Vagina (tissue), 2 donors: ENCODE measurements at places on chromosomes 13 and 19. TPM values are rescaled to one million over a fixed set of nuclear protein-coding genes. Genes with fewer than 3 reads are reported as not detected.

Gene RNF225
- total RNA-seq, result 0.98 TPM

Gene EFNA2
- total RNA-seq, result not detected

Gene ZNF570
- total RNA-seq, result 5.2 TPM

Gene BABAM1
- 59.7 TPM for total RNA-seq

Gene LATS2
- total RNA-seq, result 25.8 TPM

DNA sequence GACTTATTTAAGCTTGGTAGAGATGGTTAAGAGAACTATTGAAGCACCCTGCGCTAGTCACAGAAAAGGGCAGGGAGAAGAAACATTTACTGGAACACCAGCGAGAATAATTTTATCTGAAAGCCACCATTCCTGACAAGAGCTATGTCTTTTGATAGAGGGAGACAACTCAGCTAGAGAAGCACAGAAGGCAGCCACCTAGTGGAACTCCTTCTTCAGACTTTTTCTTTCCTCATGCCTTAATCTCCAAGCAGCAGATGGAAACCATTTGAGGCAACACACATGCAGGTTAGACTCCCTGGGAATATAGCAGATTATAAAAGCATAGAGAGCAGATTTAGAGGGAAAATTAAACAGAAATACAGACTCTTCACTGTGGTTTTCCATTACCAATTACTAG is 813.4 kb downstream of the SLITRK6 start:
- no peak for DNase-seq

DNA sequence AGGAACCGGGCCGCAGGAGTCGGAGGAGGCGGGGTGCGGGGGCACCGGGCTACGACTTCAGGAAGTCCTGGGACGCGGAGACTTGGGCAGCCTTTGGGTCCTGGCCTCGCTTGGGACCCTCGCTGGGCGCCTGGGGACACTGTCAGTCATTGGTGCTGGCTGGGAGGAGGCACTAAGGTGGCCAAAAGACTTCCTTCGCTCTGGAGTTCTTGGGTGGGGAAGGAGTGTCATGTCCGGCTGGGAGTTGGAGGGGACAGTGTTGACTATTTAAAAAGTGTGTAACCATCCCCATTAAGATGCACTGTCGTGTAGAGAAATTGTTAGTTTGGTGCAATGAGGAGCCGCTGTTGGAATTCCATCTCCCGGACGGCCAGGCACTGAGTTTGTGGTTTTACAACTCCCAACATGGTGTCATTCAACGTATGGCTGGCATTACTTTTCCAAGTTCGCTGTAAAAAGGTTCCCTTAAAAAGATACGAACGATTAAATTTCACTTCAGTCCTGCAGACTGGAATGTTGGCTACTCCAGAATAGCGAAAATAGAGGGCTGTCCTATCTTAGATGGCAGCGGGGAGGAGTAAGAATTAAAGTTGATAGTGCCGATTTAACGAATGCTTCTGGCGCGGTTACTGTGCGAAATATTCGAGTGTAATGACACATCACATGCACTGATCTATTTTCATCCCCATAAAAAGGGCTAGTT is 776 bp downstream of the DNAJC3 start:
- DNase-seq, result no peak

DNA sequence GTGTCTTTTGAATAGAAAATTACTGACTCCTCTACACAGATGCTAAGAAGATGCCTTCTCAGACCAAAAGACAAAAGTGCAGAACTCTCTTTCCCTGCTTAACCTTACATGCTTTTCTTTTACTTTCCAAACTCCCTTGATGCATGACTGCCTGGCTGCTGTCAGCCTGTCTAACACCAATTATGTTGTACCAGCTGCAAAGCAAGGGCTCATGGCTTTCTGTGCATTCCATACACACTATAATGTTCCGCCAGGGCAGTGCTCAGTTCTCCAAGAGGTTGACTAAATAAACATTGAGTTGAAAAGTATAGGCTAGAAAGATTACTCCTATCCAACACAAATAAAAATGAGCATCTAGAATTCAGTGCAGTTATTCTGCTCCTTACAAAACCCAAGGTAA is 330.4 kb upstream of the NBEA start:
- DNase-seq, result no peak

DNA sequence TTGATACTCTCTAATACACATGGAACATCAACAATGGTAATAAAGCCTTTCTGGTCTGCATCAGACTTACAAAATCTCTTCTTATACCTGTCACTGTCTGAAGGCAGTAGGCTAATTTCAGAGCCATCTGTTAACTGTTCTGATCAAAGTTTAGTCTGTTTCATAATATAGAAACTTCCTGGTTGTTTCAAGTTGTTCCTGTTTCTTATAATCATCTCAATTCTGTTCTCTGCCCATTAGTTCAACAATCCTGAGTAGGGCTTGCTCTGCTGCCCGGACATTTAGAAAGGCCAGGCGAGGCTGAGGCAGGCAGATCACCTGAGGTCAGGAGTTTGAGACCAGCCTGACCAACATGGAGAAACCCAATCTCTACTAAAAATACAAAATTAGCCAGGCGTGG is 5.4 kb upstream of the ZSCAN5A start:
- no peak for DNase-seq

GRCh38 chr19:38726284-38726673 is 18.0 kb downstream of the CAPN12 start:
- no peak for DNase-seq

DNA sequence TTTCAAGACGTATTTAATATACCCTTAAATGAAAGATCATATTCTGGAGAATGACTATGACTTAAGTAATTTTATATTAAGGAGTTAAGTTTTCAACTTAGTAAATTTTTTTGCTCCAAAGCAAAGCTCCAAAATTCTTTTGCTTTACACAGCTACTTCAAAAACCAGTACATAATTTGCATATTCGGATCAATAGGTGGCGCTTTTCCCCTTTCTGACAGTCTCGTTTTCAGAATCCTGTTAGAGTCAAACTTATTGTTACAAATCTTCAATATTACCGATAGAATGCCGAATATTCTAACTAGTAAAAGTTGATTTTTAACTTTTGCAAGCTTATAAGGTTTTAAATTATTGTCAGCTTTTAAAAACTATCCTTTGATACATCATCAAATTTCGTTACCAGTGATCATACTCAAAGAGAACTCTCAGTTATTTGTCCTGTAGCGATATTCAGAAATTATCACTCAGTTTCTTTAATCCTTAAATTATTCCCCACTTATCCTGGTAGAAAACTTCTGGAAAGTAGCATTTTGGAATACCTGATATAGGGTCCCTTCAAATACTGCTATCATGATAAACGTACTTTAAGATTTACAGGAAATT is 852.7 kb upstream of the KLHL1 start:
- DNase-seq, result no peak

GRCh38 chr19:7869453-7869909 is 4.7 kb downstream of the PRR36 start:
- no peak for DNase-seq

GRCh38 chr13:77698201-77699058 is 943 bp downstream of the SLAIN1 start:
- no peak for DNase-seq

- DNase-seq, result no peak
Measured at GRCh38 chr19:17348700-17349099, 11.3 kb downstream of the GTPBP3 start.

GRCh38 chr19:3801412-3802096 is 15.4 kb upstream of the MATK start:
- no peak for DNase-seq

- no peak for DNase-seq
Measured at GRCh38 chr13:40152145-40152544, 496.7 kb downstream of the COG6 start.

GRCh38 chr13:77742801-77743200 is 45.3 kb downstream of the SLAIN1 start:
- DNase-seq, result no peak

DNA sequence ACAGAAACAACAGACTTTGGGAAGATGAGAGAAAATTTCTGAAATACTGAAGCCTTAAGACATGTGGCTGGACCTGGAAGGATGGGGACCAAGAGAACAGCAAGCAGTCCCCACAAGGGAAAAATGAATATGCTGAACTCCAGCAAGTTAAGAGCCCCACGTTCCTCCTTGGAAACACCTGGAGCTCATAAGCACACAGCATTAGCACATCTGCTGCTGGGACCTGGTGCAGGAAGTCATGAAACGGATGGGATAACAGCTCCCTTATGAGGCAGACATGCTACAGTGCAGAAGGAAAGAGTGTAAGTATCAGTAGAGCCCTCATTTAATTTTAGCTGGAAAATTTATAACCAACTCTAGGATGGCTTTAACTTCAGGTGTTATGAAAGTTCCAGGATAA is 67.3 kb downstream of the SLC15A1 start:
- no peak for DNase-seq

- DNase-seq, result no peak
Measured at GRCh38 chr13:48592688-48593049, 59.8 kb upstream of the RCBTB2 start.

DNA sequence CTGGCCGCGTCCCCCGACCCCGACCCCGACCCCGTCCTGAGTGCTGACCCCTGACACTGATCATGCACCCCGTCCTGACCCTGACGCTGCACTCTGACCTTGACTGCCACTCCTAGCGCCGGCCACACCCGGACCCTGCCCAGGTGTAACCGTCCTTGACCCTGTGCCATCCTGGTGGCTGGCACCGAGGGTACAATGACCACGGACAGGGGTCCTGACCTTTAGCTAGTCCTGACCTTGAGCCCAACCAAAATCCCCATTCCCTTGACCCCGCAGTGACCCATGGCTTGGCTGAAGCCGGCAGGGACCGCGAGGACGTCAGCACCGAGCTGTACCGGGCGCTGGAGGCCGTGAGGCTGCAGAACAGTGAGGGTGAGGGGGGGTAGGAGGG is 25.9 kb downstream of the CLEC4M start:
- DNase-seq, result no peak

GRCh38 chr19:39362682-39363657 is 20.7 kb downstream of the SAMD4B start:
- DNase-seq, result no peak

- DNase-seq, result no peak
Measured at GRCh38 chr19:11196406-11197287, 698 bp downstream of the KANK2 start.

DNA sequence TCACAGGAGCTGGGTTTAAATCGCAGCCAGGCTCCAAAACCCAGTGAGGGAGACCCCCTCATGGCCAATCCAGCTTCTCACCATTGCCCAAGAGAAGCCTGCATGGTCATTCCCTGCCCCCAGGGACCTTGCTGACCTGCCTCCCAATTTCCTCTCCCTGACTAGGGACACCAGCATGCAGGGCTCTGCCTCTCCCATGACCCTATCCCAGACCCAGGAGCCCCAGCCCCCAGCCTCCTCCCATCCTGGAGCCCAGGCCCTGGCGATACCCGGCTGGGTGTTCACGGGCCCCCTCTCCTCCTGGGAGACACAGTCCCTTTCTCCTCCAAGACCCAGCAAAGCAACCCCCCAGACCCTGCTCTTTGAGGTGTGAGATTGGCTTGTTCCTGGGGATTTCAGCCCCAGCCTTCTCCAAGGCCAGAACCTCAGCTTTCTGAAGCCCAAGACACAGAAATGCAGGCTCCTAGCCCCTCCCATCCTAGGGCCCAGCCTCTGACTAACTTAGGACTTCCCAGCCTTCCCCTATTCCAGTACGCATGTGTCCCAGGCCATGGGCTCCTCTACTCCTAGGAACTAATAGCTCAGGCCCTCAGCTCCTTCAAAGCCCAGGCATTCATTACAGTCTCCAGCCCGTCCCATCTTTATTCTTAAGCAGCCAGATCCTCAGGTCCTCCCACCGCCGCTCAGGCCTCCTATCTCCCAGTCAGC is 1.1 kb downstream of the GYS1 start:
- DNase-seq, result no peak

DNA sequence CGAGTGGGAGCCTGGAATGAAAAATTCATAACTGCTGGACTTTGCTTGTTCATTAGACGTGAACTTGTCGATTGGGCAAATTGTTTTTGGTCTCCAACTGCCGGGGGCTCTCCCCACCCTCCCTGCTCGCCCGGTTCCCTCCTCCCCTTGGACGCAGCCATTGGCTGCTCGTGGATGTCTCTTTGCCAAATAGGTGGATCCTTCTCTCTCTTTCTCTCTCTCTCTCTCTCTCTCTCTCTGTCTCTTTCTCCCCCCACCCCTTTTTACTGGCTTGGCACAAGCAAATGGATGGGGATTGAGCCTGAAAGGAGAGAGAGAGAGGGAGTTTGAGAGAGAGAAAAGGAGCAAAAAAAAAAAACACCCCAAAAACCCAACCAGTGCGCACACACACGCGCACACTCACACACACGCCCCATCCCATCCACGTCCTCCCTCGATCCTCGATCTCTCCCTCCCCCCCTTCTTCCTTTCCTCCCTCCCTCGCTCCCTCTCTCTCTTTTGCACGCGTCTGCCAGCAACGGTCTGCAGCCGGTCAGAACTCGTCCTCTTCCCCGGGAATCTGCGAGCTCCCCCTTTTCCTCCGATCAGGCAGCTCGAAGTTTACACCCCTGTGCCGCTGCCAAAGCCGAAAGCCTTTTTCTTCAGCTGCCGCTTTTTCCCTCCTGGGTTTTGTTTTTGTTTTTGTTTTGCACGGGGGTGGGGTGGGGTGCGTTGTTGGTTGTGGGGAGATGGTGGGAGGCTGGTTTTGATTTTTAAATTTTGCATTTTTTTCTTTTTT is 27.8 kb downstream of the NFIX start:
- DNase-seq, result peak; percentile 96

DNA sequence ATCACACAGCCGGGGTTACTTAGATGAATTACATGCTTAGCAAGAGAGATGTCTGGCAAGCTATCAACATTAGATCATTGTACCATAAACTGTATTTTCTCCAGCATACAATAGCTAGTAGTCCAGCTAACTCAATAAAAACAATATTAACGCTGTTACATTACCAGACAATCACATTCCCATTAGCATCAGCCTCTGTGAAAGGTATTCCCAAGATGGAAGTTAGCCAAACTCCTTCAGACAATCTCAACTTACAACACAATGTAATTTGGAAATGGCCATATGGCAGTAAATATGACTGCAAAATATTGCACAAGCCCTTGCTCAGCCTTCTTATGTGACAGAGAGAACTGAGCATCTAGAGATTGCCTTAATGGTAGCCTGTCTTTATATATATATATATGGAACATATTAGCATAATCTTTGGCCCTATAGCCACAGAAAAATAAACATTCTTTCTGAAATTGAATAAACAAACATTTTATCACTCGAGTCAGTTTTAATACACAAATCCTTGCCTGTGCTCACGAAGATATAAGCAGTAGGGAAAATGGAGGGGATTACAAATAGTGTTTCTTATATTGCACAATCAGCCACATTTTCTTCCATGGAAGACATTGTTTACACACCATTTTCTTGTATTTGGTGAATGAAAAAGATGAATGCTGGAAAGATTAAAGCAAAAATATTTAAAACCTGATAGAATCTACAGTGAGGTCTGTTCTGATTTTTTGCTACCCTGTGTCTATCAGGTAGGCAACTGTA is 1060.5 kb downstream of the DIAPH3 start:
- no peak for DNase-seq
